ENCODE measurements at places on chromosomes 5 and 9. TPM values are rescaled to one million over a fixed set of nuclear protein-coding genes. Genes with fewer than 3 reads are reported as not detected.
A peak's percentile ranks its signal among the peaks of the same experiment; 100 is the strongest.

DNA sequence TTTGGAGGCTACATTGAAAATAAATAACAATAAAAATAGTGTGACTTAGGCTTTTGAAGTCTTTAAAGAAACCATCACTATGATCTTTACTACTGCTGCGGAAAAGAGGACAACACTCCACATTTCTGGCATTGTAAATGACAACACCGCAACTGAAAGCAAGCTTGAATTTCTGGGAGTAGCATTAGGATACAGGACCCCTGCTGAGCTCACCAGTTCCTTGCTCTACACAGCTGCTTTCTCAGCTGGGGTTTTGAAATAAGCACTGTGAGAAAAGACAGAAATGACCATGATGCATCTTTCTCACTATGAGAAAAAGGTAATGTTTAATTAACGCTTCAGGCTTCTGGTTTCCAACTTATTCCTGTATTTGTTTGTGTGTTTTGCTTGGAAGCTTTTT lies 168.0 kb downstream of the TAF11L14 start:
- DNase-seq: no peak

GRCh38 chr5:10595672-10596309 lies 31.9 kb downstream of the ANKRD33B start:
- DNase-seq: peak; percentile 30

DNA sequence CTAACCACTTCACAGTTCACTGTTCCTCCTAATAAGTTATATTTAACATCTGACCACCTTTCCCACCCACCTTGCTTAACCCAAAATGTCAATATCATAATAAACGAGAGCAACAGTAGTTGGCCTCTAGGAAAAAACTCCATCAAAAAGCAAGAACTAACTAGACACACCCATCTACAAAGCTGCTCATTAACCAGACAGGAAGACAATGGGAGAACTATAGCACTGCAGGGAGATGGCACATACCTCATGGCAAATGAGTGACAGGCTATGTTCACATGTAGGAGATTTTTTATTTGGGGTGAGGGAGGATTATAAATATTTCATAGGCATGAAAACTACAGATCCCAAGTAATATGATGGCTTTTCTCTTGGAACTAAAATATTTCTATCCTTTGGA lies 23.6 kb upstream of the CDK5RAP2 start:
- no peak for DNase-seq

The GPR150 gene
- polyA plus RNA-seq: 0.19 TPM

DNA sequence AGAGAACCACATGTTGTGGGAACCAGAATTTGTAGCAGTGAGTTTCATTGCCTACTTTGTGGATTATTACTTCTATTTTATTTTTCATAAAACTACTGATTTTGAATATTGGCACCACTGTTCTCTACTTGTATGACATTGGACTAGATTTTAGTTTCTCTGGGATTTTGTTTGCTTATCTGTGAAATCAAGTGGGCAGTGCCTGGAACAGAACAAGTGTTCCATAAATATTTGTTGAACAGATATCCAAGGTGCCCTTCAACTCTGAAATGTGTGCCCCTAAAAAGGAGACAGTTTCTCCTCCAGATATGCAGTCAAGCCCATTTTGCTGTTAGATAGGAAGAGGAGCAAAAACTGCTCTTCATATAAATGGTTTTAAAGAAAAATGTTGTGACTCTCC lies 42.6 kb downstream of the ADAMTSL1 start:
- no peak for DNase-seq

DNA sequence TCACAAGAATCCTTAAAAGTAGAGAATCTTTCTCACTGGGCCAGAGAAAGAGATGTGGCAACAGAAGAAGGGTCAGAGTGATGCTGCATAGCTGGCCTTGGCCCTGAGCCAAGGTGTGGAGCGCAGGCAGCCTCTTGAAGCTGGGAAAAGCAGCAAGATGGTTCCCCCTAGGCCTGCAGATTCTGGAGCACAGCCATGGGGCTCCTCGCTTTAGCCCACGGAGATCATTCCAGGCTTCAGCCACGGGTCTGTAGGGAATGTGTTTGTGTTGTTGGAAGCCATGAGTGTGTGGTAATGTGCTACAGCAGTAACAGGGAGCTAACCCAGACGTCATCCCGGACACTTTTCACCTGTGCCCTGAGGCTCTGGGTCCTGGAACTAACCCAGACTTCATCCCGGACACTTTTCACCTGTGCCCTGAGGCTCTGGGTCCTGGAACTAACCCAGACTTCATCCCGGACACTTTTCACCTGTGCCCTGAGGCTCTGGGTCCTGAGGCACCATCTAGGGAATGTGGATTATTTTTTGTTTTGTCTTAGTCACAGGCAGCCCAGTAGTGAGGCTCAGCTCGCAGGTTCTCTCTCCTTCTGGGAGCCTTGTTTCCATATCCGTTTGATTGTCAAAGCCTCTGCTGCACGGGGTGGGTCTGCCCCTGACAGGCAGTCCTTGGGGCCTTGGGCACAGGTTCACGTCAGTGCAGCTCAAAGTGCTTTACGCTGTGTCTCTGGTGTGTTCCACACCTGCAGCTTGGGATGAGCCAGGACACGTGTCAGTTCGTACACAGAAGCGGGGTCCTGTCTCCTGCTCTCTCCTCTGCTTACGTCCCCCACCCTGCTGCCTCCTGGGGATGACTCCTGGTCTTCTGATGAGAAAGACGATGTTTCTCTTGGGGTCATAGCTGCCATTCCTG lies 56.3 kb upstream of the EXOC3 start:
- no peak for DNase-seq

- DNase-seq: no peak
Measured at GRCh38 chr5:59002162-59002825, 419.4 kb downstream of the RAB3C start.

- DNase-seq: no peak
Measured at GRCh38 chr9:82989929-82990328, 73.0 kb downstream of the RASEF start.

- no peak for DNase-seq
Measured at GRCh38 chr9:74458832-74459231, 38.3 kb upstream of the RORB start.

DNA sequence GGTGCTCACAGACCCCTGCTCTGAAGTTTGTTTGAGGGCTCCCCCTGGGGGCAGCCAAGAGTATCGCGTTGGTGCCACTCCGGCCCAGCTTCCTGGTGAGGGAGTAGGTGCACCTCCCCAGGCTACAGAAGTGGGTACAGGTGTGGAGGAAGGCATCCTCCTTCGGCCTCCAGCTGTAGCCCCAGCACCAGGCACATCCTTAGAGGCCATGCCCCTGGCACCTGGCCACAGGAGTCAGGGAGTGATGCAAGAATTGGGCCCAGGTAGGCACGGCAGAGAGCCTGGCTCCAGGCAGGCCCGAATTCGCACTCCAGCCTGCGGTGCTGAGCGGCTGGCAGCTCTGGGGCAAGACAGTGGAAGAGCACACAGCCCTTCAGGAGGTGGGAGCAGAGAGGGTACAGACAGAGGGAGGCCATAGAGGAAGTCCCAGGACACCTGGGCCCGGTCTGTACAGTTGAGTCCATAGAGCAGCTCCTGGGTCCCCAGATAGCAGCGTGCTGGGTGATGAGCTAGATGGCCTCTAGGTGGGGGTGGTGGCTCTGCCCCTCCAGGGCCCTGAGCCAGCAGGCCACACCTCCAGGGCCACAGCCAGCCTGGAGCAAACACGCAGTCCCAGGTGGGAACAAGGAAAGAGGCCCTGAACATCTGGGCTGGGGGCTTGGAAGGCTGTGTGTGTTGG lies 2.4 kb downstream of the SAPCD2 start:
- peak; percentile 81 for DNase-seq

GRCh38 chr5:145189746-145190145 lies 645.4 kb downstream of the PRELID2 start:
- DNase-seq: no peak

DNA sequence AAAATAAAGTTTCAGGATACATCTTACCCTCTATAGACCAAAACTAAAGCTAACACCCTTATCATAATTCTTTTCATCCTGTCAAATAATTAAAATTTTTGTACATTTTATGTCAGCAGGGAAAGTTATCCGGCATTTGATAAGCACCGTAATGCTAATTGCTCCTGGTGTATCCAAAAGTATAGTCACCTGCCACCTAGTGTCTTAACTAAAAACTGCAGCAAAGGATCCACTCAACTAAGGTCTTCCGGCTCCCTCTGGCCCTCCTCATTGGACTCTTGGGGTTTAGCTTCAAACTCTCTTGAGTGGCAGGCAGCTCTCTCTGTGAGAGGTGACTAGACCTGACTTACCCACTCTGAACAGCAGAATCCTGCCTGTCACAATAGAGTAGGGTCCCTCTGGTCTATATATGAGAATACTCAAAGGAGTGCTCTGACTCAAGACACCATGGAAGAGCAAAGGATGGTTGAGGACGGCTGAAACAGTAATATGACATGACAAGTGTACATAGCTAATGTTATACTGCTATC lies 60.4 kb upstream of the CAST start:
- no peak for DNase-seq

DNA sequence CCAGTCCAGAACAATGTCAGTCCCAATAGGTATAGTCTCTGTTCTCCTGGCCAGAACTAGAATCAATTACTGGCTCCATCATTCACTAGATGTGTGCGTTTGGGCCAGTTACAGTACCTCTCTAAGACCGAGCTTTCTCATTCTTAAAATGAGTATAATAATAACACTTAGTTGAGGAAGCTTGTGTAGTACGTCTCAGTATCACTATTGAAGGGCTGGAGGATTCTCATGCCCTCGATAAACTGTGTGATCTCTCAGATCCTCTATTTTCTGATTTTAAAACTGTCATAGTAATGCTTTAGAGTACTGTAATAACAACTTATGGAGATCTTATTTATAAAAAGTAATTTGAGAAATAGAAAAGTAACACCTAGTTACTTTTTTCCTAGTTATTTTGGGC lies 50.7 kb downstream of the CDKN2A start:
- DNase-seq: no peak

The PSD2 gene
- 0.09 TPM for polyA plus RNA-seq

The CD14 gene
- polyA plus RNA-seq: 43.8 TPM

- DNase-seq: no peak
Measured at GRCh38 chr5:10892147-10892910, 131.3 kb upstream of the DAP start.

DNA sequence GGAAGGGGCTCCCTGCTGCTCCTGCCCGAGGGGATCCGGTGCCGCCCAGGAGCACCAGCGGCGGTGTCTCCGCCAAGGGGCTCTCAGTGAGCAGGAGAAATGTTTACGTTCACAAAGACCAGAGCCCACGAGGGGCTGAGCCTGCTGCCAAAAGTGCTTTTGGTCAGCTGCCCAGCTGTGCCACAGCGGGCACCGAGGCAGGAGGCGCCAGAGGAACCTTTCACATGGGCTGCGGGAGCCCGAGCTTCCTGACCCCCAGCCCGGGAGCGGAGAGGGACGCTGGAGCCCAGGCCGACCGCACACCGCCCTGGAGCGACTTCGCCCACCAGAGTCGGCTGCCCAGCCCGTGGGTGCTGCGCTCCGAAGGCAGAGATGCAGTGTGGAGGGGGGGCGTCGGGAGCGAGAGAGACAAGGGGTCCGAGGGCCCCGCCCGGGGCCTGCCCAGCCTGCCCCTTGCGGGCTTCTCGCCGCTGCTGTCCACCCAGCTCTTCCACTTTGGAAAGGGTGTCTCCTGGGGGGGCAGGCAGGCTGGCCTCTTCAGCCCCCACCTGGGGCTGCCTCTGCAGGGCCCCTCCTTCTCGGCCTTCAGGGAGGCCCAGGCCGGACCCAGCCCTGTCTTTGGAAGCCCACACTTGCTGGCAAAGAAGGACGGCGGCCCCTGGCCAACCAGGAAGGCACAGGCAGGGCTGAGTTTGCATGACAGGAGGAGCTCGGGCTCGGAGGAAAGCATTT lies 7.9 kb downstream of the PPP1R26 start:
- DNase-seq: no peak

The NEURL1B gene
- 5.4 TPM for polyA plus RNA-seq

- no peak for DNase-seq
Measured at GRCh38 chr5:148933903-148934432, 107.6 kb downstream of the ADRB2 start.

DNA sequence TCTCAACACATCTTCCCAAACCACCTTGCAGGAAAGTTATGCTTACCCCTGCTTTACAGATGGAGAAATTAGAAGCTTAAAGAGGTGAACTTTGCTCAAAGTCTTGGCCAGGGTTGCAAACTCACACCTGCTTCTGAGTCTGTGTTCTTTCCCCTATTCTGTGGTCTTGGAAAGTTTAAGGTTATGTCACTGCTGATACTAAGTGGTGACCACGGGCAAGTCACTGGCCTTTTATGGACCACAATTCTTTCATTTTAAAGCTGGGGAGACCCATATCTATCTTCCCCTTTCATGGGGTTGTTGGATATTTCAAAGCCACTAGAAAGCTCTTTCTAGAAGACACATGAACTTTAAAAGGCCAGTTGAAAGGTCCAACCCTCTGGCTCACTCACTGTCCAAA lies 95.4 kb upstream of the KLF4 start:
- no peak for DNase-seq

DNA sequence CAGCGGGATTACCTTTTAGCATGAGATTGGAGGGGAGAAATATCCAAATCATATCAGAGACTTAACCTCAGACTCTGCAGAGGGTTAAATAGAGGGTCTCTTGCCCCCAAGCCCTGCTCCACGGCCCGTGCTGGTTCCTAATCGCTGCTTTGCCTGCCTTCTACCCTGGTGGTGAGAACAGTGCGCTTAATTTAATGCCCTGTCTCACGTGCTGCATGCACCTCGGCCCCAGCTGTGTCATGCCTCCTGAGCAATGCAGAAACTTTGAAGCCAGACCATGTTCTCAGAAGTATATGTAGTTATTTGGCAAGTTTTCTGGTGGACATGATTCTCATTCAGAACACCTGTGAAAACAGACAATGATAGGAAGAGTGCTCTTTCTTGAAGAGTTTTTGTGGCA lies 1.4 kb downstream of the OTULIN start:
- DNase-seq: peak; percentile 72

The RAB3C gene
- polyA plus RNA-seq: not detected

The LHX2 gene
- not detected for polyA plus RNA-seq

DNA sequence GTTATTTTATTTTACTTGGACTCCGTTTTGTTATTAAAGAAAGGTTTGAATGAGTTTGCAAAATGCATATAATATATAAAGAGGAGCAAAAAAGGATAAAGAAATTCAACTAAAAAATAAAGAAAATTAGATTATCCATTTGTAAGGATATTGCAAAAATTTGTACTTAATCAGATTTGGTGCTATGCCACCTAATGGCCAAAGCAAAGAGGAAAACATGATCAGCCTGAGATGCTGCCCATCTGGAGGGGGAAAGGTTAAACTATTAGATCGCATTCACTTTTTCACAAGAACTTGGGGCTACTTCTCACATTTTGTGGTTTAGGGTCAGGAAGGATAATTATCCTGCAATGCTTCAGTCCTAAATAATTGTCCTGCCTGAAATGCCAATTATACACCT lies 350.6 kb downstream of the MLLT3 start:
- no peak for DNase-seq

The SLC34A1 gene
- 211 TPM for polyA plus RNA-seq
